Stimulated activated CD4-positive, alpha-beta T cell treated with anti-CD3 and anti-CD28 coated beads, Interleukin-15, amount 100 ng/mL, for 1 hour (primary cell): ENCODE measurements at places on chromosomes 3 and 15.

DNA sequence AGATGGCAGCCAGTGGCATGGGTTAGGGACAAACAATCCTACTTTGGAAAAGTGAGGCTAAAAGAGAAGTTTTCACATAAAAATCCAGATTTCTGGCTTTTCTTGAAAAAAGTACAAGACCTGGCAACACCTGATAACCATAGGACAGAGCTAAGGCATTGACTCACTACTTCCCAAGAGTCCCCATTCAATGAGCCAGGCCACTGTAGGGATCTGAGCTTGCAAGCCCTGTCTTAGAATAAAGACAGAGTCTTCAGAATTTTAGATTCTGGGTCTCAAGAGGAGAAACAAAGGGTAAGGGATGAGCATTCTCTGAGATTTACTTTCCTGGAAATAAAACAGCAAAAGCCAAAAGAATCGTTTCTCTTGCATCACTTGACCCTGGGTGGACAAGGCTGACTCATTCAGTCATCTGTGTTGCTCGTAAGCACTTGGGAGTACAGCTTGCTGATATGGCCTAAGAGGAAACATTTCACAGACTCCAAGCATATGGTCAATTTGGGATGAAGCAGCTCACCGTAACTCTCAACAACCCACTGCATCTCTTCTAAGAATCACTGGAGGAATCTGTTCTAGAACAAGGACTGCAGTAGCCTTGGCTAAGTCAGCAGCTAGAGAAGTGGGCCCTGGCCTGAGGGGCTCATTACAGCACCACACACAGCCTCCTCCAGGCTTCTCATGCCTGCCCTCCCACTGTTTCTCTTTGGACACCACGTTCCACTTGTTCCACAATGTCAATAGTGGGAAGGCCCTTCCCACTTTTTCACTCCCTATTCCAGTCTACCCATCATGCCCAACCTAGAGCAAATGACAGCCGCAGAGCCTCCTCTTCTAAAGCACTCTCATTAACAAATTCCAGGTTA, 86.2 kb downstream of the RFTN1 start:
- DNase-seq = no peak

GRCh38 chr15:49148727-49149126, 6.7 kb downstream of the COPS2 start:
- no peak for DNase-seq

- no peak for DNase-seq
These were observed 10.7 kb downstream of the CNTN6 start for GRCh38 chr3:1103525-1103924.

DNA sequence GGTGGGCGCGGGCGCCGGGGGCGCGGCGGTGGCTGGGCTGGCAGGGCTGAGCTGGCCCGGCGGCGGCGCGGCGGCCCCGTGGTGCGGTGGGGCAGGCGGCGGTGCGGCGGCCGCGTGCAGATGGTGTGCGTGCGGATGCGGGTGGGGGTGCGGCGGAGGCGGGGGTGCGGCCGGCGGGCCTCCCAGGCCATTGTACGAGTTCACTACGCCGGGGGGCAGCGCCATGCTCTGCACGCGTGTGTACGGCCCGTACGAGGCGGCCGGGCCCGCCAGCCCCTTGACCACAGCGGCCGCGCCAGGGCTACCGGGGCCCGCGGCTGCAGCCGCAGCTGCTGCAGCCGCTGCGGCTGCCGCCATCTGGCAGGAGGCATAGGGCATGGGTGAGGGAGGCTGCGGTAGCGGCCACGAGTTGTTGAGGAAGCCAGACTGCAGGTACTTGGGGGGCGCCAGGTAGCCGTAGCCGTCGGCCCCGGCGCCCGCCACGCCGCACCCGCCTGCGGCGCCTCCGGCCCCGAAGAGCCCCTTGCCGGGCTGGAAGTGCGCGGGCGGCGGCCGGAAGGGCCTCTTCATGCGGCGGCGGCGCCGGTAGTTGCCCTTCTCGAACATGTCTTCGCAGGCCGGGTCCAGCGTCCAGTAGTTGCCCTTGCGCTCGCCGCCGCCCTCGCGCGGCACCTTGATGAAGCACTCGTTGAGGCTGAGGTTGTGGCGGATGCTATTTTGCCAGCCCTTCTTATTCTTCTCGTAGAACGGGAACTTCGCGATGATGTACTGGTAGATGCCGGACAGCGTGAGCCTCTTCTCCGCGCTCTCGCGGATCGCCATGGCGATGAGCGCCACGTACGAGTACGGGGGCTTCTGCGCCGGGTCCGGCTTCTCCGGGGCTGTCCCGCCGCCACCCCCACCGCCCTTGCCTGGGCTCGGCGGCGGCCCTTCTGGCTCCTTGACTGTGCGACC, 951 bp downstream of the FOXL2 start:
- no peak for DNase-seq

DNA sequence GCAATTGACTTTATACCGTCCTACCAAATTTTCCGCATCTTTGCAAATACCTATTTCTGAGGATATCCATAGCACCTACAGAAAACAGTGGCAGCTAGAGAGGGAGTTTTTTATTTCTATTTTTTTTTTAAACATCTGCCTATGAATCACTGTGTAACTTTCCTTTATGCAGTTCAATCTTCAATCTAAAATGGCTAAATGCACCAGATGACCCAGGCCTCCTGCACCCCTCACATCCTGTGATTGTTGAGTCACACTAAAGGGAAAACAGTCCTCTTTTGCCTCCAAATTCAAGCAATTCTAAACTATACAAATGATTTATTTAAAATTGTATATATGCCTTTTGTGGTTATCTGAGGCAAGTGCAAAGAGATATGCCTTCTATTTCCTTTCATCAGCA, 20.1 kb upstream of the BCL6 start:
- DNase-seq = no peak

- DNase-seq = no peak
These were observed 26.9 kb downstream of the MAP1A start for GRCh38 chr15:43544266-43544665.

DNA sequence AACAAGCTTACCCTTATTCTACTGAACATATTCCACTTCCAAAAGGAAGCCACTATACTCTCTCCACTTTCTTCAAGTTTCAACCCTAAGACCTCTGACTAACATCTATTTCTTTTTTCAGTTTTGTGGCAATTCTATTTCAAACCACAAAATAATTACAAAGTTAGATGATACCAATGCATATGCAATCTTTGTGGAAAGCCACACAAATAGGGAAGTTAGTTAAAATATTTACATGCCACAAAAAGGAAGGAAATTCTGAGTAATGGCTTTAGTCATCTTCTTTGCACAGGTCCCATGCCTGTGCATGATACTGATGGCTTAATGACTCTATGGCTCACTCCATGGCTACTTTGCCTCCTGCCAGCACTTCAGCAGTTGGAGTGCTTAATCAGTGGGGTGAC, 57.0 kb upstream of the MCTP2 start:
- DNase-seq = no peak

- DNase-seq = no peak
These were observed 60.4 kb downstream of the ARIH1 start for GRCh38 chr15:72534523-72534922.

- DNase-seq = no peak
These were observed 8.1 kb upstream of the CSK start for GRCh38 chr15:74773731-74774252.

- DNase-seq = no peak
These were observed 278.4 kb upstream of the ZPLD1 start for GRCh38 chr3:102156426-102156825.

DNA sequence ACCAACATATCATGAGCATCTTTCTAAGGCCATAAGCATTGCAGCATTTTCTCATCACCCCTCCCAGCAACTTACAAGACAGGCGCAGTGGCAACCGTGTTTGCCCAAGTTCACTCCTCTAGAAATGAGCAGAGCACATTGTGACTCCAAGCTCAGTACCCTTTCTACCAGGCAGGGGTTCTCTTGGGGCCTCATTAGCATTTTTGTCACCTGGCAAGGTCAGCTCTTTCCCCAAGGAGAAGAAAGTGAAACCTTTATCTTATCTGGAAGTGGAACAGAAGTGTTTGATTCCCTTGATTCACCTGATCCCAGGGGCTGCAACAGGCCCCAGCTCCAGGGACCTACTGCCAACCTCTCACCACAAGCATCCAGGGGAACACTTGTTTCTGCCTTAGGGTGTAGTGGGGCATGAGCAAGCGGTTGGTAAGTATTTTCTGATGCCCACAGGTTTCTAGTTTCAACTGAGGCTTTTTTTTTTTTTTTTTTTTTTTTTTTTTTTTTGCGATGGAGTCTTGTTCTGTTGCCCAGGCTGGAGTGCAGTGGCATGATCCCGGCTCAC, 44.0 kb upstream of the HERC1 start:
- no peak for DNase-seq

GRCh38 chr3:132550579-132551305, 46.3 kb upstream of the ACKR4 start:
- DNase-seq = no peak

DNA sequence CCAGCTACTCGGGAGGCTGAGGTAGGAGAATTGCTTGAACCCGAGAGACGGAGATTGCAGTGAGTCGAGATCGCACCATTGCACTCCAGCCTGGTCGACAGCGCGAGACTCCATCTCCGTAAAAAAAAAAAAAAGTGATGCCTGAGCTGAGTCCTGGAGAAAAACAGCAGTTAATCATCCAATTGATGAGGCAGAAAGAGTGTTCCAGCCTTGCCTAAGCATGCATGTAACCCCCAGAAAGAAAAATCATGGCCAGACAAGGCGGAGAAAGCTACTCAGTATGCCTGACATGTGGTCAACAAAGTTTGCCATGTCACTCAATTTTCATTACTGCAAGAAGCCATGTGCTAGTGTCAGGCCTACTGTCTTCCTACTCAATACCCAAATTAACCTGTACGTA, 593.1 kb upstream of the MDFIC2 start:
- no peak for DNase-seq

- DNase-seq = no peak
These were observed 26.0 kb downstream of the DCBLD2 start for GRCh38 chr3:98875535-98875934.

GRCh38 chr3:113409676-113410075, 31.6 kb downstream of the CFAP44 start:
- no peak for DNase-seq

GRCh38 chr3:156317462-156318074, 197.2 kb downstream of the KCNAB1 start:
- no peak for DNase-seq

- DNase-seq = no peak
These were observed 64.5 kb upstream of the CADPS start for GRCh38 chr3:62939707-62940106.

GRCh38 chr15:98981851-98982722, 25.5 kb downstream of the PGPEP1L start:
- DNase-seq = no peak

GRCh38 chr3:98545940-98546339, 14.2 kb downstream of the GPR15 start:
- DNase-seq = no peak

DNA sequence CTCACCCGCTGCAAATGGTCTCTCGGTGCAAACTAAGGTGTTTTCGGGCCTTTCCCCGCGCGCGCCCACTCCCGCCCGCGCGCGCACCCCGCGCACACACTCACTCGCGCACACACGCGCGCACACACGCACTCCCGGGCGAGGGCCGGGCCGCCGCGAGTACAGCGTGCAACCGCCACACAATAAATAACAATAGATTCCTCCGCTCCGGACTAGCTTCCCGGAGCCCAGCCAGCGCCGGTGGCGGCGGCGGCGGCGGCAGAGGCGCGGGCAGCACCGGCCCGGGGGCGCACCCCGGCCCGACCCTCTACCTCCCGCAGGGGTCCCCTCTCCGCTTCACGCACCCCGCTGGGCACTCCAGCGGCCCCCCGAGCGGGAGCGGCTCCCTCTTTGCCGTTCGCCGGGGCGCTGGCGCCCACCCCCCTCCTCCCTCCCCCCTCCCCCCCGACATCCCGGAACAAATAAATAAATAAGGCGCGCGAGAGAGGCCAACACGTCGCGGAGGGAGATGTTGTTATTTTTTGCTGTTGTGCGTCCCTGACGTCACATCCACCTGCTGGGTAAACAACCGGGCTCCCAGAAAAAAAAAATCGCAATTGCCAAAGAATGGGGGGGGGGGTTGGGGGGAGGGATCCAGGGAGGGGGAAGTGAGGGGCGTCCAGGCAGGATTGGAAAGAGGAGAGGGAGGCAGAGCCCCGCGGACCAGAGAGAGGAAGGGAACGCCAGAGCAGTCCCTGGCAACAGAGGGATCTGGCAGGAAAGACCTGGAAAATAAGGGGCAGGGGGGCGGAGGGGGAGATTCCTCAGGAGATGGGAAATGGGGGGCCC, at the start of gene FOXP1:
FOXP1 (minus strand) TSS at position 163 of the 828 bp plus-strand sequence. CDS start 385,347 bp downstream, outside the sequence.
- DNase-seq = peak; percentile 27

DNA sequence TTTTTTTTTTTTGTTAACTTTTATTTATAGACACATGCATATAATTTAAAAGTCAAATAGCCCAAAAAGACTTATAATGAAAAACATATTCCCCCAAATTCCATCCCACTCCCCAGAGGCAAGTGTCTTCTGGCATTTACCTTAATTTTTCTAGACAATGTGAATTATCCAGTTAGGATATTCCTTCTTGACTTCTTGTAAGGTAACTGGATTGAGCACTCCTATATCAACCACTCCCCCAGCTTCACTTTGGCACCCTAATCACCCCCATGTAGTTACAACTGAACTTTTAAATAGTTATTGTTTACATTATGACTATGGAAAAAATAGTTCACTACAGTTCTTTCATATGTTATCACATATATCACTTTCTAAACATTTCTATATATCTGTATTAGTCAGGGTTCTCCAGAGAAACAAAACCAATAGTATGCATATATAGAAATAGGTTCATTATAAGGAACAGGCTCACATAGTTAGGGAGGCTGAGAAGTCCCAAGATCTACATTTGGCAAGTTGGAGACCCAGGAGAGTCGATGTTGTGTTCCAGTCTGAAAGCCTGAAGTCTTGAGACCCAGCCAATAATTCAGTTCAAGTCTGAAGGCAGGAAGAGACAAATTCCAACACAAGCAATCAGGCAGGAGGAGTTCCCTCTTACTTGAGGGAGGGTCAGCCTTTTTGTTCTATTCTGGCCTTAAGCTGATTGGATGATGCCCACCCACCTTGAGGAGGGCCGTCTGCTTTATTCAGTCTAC, 175.8 kb downstream of the THSD4 start:
- no peak for DNase-seq

DNA sequence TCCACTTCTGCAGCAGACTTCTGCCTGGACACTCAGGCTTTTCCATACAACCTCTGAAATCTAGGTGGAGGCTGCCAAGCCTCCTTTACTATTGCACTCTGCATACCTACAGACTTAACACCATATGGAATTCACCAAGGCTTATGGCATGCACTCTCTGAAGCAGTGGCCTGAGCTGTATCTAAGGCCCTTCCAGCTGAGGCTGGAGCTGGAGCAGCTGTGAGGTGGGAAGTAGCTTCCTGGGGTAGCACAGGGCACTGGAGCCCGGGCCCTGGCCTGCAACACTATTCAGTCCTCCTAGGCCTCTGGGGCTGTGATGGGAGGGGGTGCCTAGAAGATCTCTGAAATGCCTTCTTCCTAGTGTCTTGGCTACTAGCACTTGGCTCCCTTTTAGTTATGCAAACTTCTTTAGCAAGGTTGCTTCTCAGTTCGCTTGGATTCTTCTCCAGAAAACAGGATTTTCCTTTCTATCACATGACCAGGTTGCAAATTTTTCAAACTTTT, 186.6 kb upstream of the RORA start:
- no peak for DNase-seq
